ENCODE measurements at places on chromosomes 12 and 14.

- H3K27me3 ChIP-seq = no peaks in the 10 kb centered on the region
- H3K36me3 ChIP-seq = no peaks in the 10 kb centered on the region
- no peak overlapping the region for H3K27ac ChIP-seq
- H3K4me3 ChIP-seq = no peak overlapping the region
Observed at GRCh38 chr14:78847801-78848200, 677.6 kb downstream of the NRXN3 start.

- H3K4me1 ChIP-seq = no peaks in the 10 kb centered on the region
- H3K27me3 ChIP-seq = no peaks in the 10 kb centered on the region
- H3K36me3 ChIP-seq = no peaks in the 10 kb centered on the region
- no peak for DNase-seq
Observed at GRCh38 chr14:93967637-93968250, 8.6 kb downstream of the ASB2 start.

DNA sequence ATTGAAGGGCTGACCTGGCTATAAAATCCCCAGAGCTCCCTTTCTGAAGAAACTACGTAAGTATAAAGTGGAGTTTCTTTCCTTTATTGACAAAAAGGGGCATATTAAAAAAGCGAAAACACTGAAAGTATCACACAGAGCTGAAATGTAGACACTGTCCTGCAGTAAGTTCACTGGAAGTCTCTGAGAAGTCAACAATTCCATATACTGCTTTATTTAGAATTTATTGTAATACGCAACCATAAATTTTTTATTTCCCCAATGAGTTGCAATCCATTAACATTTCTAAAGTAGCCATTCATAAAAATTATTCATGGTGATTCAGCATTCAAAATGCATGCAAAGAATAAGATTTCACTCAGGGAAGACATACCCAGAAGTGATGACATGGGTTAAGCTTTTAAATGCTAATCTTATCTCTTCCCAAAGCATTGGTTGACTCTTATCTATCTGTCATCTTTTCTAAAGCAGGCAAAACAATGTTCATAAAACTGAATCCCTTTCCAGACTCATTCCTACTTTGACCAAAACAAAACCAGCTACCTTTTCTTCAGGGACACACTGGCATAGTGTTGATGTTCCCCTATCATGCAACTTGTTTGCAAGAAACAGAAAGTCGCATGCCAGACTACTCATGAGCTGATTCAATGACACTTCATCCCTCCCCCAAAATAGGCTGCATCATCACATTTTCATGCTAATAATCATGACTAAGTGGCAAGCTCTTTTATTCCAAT lies 17.3 kb downstream of the KITLG start:
- no peaks in the 10 kb centered on the region for H3K27me3 ChIP-seq
- H3K27ac ChIP-seq = peak overlapping the region; percentile 51
- no peak overlapping the region for H3K4me3 ChIP-seq
- peaks cover 11% of the 10 kb centered on the region for H3K4me1 ChIP-seq

DNA sequence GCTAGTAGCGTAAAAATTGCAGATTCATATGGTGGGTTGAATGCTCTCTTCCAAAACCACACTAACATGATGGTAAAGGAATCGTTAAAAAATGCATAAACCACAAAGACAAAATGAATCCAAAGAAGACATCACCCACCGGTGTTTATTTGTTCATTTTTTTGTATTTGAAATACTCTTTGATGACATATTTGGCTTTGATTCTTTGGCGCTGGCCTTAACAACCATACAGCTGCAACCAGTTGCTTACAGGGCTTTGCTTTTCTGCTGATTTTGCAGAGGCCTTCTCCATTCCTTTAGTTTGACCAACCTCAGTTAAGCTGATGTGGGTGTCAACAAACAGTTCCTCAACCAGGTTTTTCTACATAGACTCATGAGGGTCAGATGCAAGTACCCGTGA lies 103.5 kb downstream of the CACNA1C start:
- H3K4me3 ChIP-seq = no peak overlapping the region
- DNase-seq = no peak
- H3K27ac ChIP-seq = no peak overlapping the region
- no peaks in the 10 kb centered on the region for H3K36me3 ChIP-seq
- H3K27me3 ChIP-seq = no peaks in the 10 kb centered on the region

DNA sequence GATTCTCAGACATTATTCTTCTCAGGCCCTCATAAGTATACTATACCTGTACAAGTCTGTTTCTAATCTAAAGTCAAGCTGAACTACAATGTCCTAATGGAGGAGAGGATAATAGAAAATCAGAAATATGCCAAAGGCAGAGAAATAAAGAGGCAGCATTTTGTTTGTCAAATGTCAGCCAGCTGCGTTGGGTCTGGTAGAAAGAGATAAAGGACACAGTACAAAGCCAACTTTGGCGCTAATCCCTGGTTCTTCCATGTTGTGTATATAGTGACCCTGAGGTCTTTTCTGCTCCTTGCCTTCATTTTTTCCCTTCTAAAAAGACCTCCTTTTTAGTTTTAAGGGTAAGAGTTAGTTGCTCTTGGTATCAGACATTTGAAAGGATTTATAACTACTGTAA lies 103.1 kb downstream of the PRICKLE1 start:
- DNase-seq = no peak
- H3K27me3 ChIP-seq = no peaks in the 10 kb centered on the region
- no peaks in the 10 kb centered on the region for H3K36me3 ChIP-seq
- no peak overlapping the region for H3K27ac ChIP-seq
- H3K4me3 ChIP-seq = no peak overlapping the region

DNA sequence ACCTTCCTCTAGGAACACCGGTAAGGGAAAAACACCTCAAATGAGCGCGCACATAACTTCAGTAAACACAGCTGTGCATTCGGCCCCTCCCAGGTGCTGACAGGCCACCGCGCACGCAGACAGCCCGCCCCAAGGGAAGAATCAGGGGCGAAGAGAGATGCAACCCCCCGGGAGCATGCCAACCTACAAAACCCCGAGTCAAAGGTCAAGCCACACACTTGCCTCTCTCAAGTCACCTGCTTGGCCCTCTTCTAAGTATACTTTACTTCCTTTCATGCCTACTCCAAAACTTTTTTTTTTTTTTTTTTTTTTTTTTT lies 2.3 kb upstream of the CYP46A1 start:
- no peak for DNase-seq
- peaks cover 5% of the 10 kb centered on the region for H3K4me1 ChIP-seq
- H3K36me3 ChIP-seq = no peaks in the 10 kb centered on the region
- H3K27ac ChIP-seq = no peak overlapping the region

DNA sequence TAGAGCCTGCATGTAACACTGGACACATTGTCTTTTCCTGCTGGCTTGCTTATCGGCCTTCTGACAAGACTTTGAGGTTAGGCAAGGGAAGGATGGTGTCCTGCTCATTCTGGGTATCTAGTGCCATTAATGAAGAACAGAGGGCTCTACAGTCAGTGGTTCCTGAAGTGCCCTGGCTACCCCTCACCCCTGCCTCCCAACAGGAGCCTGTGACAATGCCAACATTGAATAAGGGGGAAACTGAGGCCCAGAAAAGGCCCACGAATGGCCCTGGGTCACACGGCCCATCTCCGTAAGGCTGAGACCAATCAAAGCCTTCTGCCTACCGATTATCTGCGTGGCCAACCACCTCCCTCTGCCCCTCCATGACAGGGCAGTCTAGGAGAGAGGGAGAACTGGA lies 2.1 kb downstream of the IFI27L2 start:
- no peak overlapping the region for H3K4me3 ChIP-seq
- H3K36me3 ChIP-seq = no peaks in the 10 kb centered on the region
- no peaks in the 10 kb centered on the region for H3K27me3 ChIP-seq
- no peaks in the 10 kb centered on the region for H3K4me1 ChIP-seq
- no peak for DNase-seq
- no peak overlapping the region for H3K27ac ChIP-seq

DNA sequence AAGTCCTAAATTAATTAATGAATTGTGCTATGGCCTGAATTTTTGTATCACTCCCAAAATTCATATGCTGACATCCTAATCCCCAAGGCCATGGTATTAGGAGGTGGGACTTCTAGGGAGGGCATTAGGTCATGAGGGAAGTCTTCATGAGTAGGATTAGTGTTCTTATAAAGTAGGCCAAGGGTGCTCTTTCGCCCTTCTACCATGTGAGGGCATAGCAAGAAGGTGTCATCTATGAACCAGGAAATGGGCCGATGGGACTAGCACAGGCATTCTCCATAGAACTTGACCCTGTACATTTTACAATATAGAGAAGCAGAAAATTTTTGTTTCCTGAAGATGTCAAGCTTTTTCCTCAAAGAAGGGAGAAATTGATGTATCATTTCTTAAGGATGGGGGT lies 12.5 kb downstream of the SYT10 start:
- no peaks in the 10 kb centered on the region for H3K36me3 ChIP-seq
- H3K27ac ChIP-seq = no peak overlapping the region
- no peaks in the 10 kb centered on the region for H3K27me3 ChIP-seq
- no peaks in the 10 kb centered on the region for H3K4me1 ChIP-seq

DNA sequence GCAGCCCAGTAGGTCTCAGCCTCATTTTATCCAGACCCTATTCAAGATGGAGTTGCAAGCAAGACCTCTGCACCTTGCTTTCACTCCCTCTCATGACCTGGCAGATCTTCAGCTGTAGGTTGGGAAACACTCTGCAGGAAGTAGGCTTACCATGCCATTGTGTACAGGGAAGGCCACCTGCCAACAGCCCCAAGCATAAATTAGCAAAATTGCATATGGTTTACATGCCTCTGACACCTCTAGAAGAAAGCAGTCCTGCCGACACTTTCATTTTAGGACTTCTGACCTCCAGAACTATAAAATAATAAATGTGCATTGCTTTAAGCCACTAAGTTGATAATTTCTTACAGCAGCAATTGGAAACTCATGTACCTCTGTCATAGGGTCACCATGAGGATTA lies 96.9 kb downstream of the SLC15A4 start:
- no peaks in the 10 kb centered on the region for H3K36me3 ChIP-seq
- H3K27me3 ChIP-seq = no peaks in the 10 kb centered on the region
- no peak overlapping the region for H3K27ac ChIP-seq
- DNase-seq = no peak
- H3K4me3 ChIP-seq = no peak overlapping the region

GRCh38 chr12:123140676-123141614 lies 9.9 kb downstream of the PITPNM2 start:
- no peaks in the 10 kb centered on the region for H3K36me3 ChIP-seq
- peaks cover 21% of the 10 kb centered on the region for H3K4me1 ChIP-seq
- H3K4me3 ChIP-seq = no peak overlapping the region
- peak overlapping the region; percentile 94 for H3K27ac ChIP-seq

GRCh38 chr12:65300679-65301349 lies 22.3 kb downstream of the MSRB3 start:
- no peaks in the 10 kb centered on the region for H3K4me1 ChIP-seq
- no peaks in the 10 kb centered on the region for H3K27me3 ChIP-seq
- DNase-seq = no peak
- H3K36me3 ChIP-seq = no peaks in the 10 kb centered on the region
- no peak overlapping the region for H3K4me3 ChIP-seq

- H3K27ac ChIP-seq = no peak overlapping the region
- H3K36me3 ChIP-seq = no peaks in the 10 kb centered on the region
- no peak overlapping the region for H3K4me3 ChIP-seq
- DNase-seq = no peak
Observed at GRCh38 chr12:12396694-12397093, 39.8 kb downstream of the BORCS5 start.

DNA sequence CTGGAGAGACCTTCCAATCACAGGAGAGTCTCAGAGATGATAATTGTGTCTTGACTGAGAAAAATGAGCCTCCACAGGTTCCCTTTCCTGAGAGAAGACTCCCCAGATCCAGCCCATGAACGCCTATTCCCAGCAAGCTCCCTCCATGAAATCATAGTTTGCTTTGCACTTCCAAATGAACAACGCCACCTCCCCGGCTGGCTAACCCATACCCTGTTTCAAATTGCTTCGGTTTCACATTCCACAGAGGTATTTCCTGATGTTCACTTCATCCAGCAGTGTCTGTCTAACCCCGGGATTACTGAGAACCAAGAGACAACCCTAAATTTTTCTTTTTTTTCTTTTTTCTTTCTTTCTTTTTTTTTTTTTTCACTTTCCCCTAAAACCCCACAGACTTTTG lies 124.1 kb upstream of the RFLNA start:
- H3K4me1 ChIP-seq = no peaks in the 10 kb centered on the region
- no peak for DNase-seq
- H3K27me3 ChIP-seq = no peaks in the 10 kb centered on the region
- no peak overlapping the region for H3K4me3 ChIP-seq
- no peak overlapping the region for H3K27ac ChIP-seq
- H3K36me3 ChIP-seq = no peaks in the 10 kb centered on the region

DNA sequence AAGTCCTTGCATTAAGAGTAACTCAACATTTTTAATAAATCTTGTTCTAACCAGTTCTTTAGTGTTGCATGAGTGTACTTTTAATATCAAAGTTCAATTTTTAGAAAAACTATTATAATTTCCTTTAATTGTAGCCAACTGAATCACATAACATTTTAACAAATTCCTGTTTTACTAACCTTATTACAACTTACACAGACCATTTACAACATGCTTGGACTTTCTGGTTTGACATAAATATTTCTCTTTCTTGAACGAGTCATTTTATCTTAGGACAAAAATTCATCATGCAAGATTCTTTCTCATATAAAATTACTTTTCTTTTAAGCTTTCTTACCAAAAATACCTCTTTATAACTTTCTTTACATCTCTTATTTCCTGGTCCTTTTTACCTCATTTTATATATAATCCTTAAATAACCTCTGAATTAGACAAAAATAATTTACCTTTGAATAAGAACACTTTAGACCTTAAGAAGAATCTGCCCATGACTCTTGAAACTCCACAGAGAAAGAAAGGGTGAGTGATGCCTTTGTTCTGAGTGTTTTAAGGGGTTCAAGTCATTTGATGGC lies 3.9 kb downstream of the SLCO1A2 start:
- no peak for DNase-seq
- no peaks in the 10 kb centered on the region for H3K4me1 ChIP-seq
- H3K27ac ChIP-seq = no peak overlapping the region
- H3K36me3 ChIP-seq = no peaks in the 10 kb centered on the region

- H3K36me3 ChIP-seq = no peaks in the 10 kb centered on the region
- H3K27ac ChIP-seq = no peak overlapping the region
- no peak for DNase-seq
- no peaks in the 10 kb centered on the region for H3K4me1 ChIP-seq
- H3K27me3 ChIP-seq = no peaks in the 10 kb centered on the region
Observed at GRCh38 chr14:20799456-20799891, 3.2 kb downstream of the RNASE1 start.

DNA sequence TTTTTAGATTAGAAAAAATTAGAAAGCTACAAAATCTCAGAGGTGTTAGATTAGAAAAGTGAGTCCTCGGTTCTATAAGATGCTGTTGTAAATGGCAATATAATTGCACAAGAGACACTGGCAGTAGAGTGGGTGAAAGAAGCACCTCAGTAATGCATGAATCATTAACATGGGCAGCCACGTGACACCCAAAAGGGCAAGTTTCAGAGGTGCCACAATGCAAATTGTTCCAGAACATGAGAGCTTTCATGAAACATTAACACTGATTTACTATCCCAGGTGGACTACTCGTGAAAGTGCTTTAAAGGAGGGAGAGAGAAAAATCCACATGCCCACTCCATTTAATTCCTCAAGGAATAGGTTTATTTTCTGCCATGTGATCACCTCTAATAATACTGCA lies 108.4 kb downstream of the PTPRR start:
- H3K36me3 ChIP-seq = no peaks in the 10 kb centered on the region
- H3K4me3 ChIP-seq = no peak overlapping the region
- peak; percentile 82 for DNase-seq
- no peak overlapping the region for H3K27ac ChIP-seq
- H3K27me3 ChIP-seq = no peaks in the 10 kb centered on the region
- H3K4me1 ChIP-seq = no peaks in the 10 kb centered on the region

Data from colonic mucosa (tissue), 4 donors.